A673 (cell line): ENCODE measurements at places on chromosomes 13 and 19. TPM values are rescaled to one million over a fixed set of nuclear protein-coding genes. Genes with fewer than 3 reads are reported as not detected.

DNA sequence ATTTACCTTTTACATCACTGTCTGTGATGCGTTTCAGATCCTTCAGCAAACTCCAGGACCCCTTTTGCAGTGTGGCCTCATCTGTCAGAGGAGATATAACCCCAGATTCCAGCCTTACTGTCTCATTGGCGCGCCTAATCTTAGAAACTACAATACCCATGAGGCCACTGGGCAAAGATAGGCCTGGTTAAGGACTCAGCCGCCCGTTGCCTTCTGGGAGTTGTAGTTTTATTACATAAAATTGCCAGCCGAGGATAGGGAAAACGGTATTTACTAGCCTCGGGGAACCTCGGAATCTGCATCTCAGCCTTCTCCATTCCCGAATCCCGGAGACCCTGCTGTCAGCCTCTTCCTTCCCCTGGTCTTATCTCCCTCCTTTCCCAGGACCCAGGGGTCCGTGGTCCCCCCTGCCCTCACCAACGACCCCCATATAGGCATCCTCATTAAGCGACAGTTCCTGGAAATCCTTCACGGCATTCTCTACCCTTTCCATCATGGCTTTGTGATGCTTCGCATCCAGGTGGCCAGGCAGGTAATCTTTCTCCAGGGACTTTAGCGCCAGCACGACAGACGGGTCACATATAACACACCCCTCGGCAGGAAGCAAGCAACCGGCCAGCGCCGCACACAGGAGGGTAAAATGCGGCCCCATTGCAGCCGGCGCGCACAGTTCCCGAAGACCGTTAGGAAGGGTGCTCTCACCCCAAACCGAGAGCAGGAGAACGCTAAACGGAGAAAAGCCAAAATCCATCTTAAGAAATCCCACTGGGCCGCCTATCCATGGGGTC lies 1.3 kb downstream of the IZUMO1 start:
- DNase-seq = peak; percentile 88

- DNase-seq = no peak
Measured at GRCh38 chr19:2902590-2903218, 2.0 kb downstream of the ZNF57 start.

GRCh38 chr19:1765232-1765903 lies 12.1 kb downstream of the ONECUT3 start:
- no peak for DNase-seq

DNA sequence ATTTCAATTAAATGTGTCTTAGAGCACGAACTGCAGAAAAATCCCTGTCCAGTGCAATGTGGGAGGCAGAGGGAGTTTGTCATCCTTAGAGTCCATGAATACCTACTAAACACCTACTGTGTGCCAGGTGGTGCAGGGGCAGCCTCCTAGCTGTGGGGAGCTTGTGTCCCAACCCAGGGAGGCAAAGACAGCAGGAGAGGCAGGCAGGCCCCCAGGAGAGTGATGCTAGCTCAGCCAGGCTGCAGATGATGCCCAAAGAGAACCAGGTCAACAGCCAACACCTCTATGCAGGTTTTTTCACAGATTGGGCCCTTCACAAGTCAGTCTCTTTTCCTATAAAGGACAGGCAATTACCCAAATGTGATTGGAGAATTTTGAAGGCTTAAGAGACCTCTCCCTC lies 108.2 kb upstream of the UQCRFS1 start:
- DNase-seq = no peak

GRCh38 chr19:44282846-44283245 lies 22.0 kb downstream of the ZNF235 start:
- no peak for DNase-seq

COX6B1 gene
- total RNA-seq = 456 and 467 TPM in 2 replicates

CNN1 gene
- 0.60 TPM in 1 of 2 replicates, not detected in the other for total RNA-seq
